AG09309 (cell line): ENCODE measurements at places on chromosomes 2 and 18.

GRCh38 chr2:174527959-174528358 lies 41.1 kb upstream of the GPR155 start:
- DNase-seq, result no peak

DNA sequence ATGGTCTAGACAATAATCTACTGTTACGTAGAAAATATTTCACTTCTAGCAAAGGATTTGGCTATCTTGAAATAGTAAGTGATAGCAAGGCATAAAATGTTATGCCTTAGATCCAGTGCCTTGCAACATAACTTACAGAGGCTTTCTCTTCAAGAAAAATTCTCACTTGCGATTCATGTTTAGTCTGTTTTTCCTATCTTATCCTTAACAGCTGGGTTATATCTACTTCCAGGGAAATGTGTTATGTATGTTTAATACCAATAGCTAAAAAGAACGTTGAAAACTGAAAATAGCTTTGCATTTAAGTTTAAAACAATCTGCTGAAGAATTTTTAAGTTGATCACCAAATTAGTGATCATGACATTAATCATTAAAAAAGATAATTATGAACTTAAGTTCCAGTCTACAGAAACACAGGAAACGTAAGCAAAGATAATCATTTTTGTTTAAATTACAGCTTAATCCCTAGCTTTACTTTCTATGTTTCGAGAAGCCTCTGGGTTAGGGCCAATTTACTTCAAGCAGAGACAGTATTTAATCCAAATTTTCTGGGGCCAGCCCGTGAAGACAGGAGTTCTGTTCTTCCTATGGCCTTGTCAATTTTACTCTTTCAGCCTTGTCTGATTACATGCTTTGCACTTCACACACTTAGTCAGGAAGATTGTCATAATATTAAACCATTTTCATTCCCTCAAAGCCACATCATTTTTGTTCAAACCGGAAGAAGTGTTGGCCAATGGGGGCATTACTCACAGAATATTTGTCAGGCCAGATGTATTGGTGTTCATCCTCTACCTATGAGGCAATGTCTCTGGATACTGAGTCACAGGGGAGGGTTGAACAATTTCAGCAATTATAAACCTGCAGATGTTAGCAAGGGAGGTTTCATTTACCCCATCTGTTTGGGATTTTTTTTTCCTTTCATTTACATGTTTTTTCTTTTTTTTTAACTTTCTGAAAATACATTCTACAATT lies 1132.9 kb upstream of the ZEB2 start:
- DNase-seq, result peak; percentile 74

GRCh38 chr2:151931756-151932155 lies 103.5 kb upstream of the ARL5A start:
- DNase-seq, result no peak

GRCh38 chr18:32422978-32423740 lies 47.5 kb downstream of the GAREM1 start:
- DNase-seq, result no peak

- DNase-seq, result no peak
These were observed 121.2 kb upstream of the TANK start for GRCh38 chr2:161039071-161039470.

DNA sequence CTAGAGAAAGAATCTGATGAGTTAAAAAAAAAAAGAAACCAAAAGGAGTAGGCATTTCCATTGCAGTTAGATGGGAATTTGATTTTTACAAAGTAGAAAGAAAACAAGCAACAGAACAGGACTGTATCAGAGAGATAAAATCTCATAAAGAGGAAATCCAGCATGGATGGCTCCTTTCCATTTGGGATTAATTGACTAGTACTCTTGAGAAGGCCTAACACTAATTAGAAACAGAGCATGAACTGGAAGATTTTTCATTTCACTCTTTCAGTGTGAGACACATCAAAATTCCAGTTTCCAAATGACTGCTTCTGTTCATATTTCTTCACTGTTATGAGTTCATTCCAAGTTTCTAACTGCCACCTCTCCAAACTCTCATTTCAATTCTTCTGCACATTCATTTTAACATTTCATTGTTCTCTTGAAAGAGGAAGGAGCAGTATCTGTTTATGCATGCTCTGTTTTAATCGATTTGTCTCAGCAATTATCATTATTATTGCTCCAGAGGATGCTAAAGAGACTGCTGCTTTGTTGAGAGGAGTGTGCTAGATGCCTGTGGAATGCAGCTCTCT lies 108.8 kb upstream of the PIEZO2 start:
- no peak for DNase-seq

DNA sequence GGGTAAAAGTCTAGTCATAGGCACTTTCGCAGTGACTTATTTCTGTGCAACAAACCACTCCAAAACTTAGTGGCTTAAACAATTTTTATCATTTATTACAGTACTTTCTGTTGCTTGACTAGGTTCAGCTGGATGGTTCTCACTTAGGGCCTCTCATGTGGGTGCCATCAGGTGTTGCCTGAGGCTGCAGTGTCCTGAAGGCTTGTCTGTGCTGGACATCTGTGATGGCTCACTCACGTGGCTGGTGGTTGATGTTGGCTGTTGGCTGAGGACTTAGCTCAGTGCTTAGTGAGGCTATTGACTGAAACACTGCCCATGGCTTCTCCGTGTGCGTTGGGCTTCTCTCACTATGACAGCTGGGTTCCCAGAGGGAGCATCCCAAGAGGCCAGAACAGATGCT lies 81.4 kb upstream of the GCFC2 start:
- no peak for DNase-seq

DNA sequence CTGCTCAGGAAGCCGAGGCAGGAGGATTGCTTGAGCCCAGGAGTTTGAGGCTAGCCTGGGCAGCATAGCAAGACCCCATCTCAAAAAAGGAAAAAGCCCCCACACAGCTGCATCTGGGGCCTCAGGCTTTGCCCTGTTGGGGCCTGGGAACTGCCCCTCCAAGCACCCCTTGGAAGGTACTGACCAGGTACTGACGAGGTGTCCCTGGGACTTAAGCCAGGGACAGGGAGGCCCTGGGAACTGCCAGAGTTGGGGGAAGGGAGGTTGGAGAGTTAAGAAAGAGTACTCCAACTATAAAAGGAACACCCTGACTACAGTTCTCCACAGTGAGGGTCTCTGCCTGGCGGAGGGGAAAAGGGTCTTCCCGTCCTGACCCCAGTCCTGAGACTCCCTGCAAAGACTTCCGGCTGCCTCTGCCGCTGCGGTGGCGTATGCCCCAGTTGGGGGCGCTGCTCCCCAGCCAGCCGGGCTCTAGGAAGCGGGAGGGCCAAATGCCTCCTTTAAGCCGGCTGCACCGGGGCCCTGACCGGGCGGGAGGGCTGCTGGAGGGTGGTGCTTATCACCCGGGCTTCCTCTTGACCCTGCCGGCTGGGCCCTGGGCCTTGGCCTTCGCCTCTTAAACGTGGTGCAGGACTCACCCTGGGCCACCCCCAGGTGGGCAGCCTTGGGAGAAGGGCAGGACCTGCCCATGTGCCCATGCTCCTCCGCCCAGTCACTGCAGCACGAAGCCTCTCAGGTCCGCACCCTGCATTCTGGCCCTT lies 12.8 kb downstream of the SLC30A3 start:
- no peak for DNase-seq

DNA sequence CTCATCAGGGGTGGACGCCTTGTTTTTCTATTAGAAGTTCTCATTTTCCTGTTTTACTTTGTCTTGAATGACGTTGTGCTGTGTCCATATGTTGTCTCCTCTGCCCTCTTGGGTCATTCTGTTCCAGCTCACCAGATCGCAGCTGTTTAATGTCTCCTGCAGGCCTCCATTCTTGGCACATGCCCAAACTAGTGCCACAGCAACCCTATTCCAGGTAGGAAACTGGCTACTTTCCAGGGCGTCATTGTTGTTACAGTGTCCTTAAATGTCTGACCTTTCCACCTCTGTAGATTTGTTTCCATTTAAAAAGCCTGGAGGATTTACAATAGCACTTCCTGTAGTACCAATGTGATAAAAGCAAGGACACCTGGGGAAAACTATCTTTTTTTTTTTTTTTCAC lies 500.7 kb downstream of the METTL4 start:
- no peak for DNase-seq

- no peak for DNase-seq
These were observed 84.1 kb downstream of the EPAS1 start for GRCh38 chr2:46381263-46381849.

DNA sequence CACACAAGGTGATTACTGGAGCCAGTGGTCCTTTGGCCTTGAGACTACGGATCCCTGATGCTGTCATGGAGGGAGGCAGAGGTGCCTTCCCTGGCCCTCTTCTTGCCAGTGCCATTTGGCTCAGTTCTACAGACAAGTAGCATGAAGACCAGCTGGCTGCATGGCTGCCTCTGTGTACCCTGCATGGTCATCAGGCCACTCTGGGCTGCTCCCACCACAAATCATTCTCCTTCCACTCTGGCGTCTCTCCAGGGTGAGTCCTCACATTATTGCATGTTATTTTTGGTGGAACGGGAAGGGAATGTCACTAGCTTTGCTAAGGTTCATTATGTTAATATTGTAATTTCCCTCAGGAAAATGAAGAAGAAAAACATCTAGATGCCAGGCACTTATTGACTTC lies 229.8 kb downstream of the VAPA start:
- no peak for DNase-seq
